Stimulated activated CD8-positive, alpha-beta memory T cell treated with anti-CD3 and anti-CD28 coated beads, Interleukin-12 subunit alpha, Interleukin-12 subunit beta, amount 100 ng/mL, for 4 hours (primary cell): ENCODE measurements at places on chromosomes 7 and 10.

GRCh38 chr10:17669185-17669872 is 25.4 kb downstream of the STAM start:
- DNase-seq, result peak; percentile 16

DNA sequence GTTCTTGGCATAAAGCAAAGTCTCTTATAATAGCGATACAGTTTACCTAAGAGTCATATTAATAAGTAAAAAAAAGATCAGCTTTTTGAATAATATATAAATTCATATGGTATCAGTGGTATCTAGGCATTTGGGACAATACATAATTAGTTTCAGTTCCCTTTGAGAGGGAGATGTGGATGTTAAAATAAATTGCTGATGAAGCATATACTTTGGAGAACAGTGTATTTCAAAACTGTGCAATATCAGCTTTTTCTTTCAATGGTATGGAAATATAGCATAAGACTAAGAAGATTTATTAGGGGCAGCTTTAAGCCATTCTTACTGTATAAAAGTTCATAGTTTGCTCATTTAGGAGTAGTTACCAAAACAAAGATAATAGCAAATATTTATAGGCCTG is 35.5 kb downstream of the MDFIC start:
- DNase-seq, result no peak

DNA sequence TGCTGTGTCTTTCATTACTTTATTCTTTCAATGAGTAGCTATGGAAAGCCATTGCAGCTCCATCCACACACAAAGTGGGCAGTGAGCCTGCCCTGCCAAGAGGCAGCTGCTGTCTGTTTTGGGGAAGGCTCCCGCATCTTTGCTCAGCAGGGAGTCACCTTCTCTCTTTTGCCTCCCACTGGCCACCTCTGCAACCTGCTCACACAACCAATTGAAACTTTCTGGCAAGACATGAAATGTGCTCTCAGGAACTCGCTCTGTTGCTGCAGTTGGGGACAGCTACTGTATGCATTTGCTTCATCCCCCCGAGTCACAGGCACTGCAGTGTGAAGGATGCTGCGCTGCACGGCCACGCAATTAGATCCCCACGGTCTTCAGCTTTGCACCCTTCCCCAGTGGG is 244.8 kb upstream of the NFE2L3 start:
- DNase-seq, result no peak

DNA sequence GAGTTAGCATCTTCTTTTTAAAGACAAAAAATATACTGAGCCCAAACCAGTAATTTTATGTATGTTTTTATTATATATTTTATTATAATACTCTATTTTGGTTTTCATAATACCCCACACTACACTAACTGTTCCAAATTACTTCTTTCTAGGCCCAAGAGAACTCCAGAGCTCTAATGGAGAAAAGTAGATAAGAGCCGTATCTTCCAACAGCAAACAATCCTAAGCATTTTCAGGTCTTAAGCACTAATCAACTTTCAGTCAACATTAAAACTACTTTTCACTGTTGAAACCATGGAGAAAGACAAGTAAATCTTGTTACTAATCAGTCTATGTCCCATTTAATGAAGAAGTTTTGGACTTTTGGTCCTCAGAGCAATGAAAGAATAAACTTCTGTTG is 55.1 kb downstream of the JMJD1C start:
- no peak for DNase-seq

DNA sequence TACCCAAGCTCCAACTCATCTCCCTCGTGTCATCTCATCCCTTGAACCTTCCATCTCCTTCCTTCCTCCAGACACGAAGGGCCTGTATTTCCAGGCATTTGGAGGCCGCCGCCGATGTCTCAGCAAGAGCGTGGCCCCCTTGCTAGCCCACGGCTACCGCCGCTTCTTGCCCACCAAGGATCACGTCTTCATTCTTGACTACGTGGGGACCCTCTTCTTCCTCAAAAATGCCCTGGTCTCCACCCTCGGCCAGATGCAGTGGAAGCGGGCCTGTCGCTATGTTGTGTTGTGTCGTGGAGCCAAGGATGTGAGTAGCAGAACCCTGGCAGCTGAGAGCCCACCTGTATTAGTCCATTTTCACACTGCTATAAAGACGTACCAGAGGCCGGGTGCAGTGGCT is 5.5 kb downstream of the FBXO24 start:
- DNase-seq, result no peak

GRCh38 chr10:106938513-106938912 is 226.0 kb downstream of the SORCS1 start:
- no peak for DNase-seq

DNA sequence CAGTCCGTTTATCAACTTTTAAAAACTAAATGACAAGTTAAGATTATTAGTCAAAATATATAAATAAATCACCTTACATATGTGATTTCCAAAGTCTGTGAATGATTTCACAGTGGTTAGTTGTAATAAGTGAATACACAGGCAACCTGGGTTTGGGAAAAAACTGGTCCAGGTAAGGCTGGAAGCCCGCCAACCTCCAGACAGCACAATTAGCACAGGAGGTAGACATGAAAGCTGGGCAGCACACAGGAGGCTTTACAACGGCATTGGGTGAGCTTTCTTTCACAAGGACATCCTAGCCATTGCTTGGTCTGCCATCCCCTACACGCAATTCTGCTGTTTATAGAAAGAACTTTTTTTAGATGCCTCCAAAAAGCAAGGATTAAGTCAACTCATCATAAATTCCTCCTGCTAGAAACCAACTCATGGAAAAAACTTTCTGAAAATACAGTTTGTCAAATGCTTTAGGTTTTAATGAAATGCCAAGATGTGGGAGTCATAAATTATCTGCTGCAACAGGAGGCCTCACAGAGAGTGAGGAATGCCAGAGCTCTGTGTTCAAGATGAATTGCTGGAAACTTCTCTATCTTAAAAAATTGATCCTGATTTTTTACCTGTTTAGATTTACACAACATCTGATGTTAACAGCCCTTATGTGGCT is 346.8 kb upstream of the NFE2L3 start:
- DNase-seq, result no peak

DNA sequence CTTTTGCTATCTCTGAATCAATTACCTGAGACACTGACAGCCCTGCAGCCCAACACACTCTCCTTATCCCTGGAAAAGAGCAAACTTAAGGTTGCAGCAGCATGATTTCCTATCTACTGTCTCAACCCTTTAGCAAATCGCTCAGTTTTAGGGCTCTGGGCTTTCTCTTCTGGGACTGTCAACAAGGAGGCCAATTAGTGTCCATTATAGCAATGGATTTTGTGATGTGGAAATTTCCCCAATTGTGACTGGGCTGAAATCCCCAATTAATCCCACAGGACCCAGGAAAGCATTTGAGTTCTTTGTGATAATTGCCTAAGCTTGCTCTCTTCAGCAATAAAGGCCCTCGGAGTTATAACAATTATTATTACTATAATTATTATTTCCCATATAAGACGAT is 197.0 kb downstream of the ZNF438 start:
- DNase-seq, result no peak

- no peak for DNase-seq
Measured at GRCh38 chr10:48670978-48671913, 13.4 kb upstream of the WDFY4 start.

DNA sequence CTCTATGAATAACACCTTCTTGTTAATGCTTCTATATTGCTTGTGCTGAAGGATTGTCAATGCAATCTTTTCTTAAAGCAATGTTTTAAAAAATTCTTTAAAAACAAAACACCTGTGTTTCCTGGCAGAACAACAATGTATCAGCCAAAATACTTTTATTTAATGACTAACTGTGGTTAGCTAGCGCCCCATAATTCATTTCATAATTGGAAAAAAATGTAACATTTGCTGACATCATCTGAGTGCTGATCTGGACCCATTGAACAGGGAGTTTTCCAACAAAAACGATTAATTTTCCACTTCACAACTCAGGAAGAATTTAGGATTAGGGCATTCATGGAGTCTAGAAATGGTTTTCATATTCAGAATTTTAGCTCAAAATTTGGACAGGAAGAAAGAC is 137.6 kb upstream of the CDK6 start:
- no peak for DNase-seq

- no peak for DNase-seq
Measured at GRCh38 chr10:86876748-86877147, 80.7 kb downstream of the MMRN2 start.

DNA sequence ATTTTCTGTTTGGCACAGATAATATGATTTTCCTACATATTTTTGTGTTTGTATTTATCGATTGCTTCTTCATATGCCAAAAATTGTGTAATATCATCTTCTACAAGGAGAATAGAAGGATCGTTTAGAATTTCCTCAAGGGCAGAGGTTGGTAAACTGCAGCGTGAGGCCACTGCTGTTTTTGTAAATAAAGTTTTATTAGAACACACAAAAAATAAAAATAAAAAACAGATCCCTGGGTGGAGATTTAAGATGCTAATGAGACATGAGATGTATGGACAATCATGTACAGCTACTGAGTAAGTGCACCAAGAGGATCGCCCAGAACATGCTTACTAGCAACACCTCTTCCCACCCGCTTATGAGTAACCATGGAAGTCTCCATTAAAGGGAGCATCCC is 9.6 kb downstream of the LYZL2 start:
- no peak for DNase-seq

DNA sequence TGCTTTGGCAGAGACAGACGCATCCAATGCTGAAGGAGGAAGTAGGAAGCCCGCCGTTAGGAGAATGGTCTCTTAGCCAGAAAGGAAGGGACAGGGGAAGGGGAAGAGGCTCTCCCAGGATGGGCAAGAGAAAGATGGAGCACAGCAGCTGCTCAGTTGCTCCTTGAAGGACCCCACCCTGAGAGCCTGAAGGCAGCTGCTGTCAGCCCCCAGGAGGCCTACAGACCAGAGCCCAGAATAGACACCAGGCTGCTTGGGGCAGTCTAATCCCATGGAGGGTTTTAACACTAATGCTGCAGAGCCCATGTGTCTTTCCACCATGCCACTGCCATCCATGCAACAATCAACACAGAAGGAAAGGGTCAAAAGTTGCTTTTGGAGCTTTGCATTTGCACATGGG is 3.5 kb upstream of the C7orf33 start:
- no peak for DNase-seq

- DNase-seq, result peak; percentile 1
Measured at GRCh38 chr10:37856881-37857286, 526 bp downstream of the ZNF248 start.

GRCh38 chr10:121664671-121665070 is 66.4 kb upstream of the FGFR2 start:
- DNase-seq, result no peak

DNA sequence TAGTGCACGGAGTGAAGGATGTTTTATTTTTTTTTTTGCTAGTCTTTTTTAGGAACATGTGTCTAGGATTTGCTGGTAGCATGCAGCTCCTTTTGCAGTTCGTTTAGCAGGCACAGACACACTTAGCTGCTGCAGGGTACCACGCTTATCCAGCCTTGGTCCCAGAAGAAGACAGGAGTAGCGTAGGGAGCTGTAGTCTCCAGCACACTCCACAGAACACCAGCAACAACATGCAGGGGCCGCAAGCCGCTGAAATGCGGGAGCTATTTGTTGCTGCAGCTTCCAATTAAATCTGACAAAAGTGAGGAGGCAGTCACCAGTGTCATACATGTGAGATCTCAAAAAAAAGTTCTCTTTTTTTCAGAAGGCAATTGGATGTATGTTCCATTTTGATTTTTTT is 486.2 kb upstream of the KLF6 start:
- no peak for DNase-seq

- DNase-seq, result no peak
Measured at GRCh38 chr10:32793033-32793432, 165.0 kb downstream of the ITGB1 start.

- no peak for DNase-seq
Measured at GRCh38 chr7:138658889-138659288, 42.3 kb downstream of the SVOPL start.

GRCh38 chr7:50651271-50651989 is 86.2 kb upstream of the DDC start:
- DNase-seq, result no peak

DNA sequence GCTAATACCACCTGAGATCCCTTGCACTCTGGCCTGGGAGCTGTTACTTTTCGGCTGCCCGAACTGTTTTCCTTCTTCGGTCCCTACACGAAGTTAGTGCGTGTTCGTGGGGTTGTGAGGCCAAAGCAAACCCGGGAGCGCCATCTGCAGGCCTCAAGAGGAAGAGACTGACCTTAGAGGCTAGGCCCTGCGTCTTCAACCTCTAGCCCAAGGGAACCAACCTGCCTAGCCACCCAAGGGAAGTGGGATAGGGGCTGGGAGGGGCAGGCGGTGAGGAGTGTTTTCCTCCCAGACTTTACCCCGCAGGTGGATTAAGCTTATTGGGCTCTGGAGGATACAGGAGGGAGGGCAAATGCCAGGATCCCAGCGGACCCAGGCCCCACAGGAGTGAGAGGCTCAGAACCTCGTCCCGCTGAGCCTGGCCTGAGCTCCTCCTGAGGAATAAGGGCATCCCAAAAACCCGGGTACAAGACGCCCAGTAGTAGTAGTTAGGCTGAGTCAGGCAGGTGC is 1.7 kb upstream of the PAX2 start:
- DNase-seq, result no peak

DNA sequence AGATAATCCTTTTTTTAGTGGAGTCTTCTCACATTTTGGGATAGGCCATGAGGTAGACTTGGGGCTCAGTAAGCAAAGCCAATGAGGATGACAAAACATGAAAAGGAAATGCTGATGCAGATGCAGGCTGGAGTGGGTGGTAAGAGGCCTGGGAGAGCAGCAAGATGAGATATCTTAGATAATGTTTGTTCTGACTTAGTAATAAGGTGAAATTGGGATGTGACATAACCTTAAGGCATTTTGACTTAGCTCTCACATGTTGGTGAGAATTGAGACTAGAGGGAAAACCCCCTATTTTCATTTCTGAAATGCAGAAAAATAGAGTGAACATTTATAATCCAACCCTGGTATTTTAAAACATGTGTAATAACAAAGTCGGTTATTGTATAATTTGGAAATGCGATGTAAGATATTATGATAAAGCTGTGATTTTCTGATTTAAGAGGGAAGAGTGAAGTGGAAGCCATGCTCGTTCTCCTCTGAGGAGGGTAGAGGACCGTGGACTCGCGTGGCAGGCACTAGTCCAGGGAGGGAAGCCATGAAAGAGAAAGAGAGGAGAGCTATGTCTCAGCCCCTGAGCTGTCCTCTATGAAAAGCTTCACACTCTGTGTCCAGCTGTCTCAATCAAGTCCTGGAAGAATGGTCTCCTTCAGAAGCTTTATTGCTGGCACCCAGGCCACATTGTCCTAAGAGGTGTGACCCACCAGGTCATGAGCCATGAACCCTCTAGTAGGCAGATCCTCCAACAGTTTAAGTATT is 57.3 kb downstream of the ST7 start:
- no peak for DNase-seq

- DNase-seq, result peak; percentile 51
Measured at GRCh38 chr10:71569775-71570588, 149.6 kb downstream of the C10orf105 start.

GRCh38 chr10:20670579-20670978 is 226.5 kb downstream of the NEBL start:
- DNase-seq, result no peak

- DNase-seq, result no peak
Measured at GRCh38 chr10:70292004-70292403, 8.2 kb upstream of the NPFFR1 start.

DNA sequence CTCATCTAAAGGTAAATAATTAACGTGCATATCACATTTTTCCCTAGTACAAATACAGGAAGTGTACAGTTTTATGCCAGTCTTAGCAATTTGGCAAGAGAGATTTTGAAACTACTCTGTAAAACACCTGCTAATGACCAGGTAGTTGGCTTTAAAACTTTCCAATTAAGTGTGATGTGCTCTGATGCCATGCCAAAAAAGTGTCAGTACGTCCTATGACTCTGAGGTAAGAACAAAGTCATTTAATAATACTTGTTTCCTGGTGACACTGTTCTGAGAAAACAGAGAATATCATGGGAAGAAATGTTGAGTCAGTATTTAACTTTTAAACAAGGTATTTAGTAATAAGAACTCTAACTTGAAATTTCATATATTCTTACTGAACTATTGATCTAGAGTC is 9.6 kb downstream of the PDZD8 start:
- no peak for DNase-seq
